Activated T-cell treated with anti-CD3 and anti-CD28 coated beads, Interleukin-2, amount 50 U/mL, for 24 hours (primary cell): ENCODE measurements at places on chromosomes 2 and 18.
A peak's percentile ranks its signal among the peaks of the same experiment; 100 is the strongest.

DNA sequence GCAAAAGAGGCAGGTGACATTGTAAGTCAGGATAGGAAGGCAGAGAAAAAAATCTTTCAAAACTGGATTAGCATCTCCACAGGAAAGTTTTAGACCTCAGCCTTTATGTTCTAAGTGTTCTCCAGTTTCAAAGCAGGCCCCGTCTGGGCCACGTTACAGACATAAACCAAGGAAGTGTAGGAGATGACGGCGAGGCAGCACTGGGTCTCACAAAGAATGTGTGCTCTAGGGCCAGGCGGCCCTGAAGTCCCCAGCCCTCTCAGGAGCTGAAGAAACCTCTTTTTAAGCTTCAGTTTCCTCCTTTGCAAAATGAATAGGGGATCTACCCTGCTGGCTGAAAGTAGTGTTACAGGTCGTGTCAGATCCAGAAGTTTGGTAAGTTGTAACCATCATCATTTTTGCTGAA lies 81.7 kb downstream of the SPRED2 start:
- H3K4me1 ChIP-seq = peaks cover 4% of the 10 kb centered on the region

DNA sequence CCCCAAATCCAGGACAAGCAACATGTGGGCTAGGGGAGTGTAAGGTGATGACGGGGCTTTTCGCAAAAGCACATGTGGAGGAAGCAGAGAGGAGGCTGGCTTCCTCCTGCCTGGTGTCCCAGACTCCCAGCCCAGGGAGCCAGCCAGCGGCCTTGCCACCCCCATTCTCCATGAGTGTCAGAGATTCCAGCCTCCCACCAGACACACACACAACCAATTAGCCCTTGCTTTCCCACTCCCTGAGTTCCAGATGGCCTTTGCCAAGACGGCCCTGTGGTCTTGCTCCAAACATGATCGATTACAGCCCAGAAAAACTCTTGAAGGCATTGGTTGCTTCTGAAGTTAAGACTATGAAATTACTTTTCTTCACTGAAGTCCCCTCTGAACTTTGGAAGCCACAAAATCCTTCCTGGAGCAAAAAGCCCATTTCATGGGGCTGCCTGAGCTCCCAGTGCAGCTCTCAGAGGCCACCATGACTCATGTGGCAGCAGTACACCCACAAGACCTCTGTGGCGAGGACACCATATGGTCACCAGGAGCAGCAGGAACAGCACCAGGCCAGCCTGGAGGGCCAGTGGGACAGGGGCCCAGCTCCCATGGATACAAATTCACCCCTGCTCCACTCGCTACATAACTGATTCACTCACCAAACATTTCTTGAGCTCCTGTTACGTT lies 69.1 kb upstream of the PID1 start:
- H3K27me3 ChIP-seq = peaks cover 2% of the 10 kb centered on the region
- H3K27ac ChIP-seq = no peak overlapping the region
- H3K36me3 ChIP-seq = no peaks in the 10 kb centered on the region
- DNase-seq = no peak
- no peak overlapping the region for H3K4me3 ChIP-seq

GRCh38 chr18:40832362-40832761 lies 1122.7 kb upstream of the PIK3C3 start:
- no peak overlapping the region for H3K27ac ChIP-seq
- no peaks in the 10 kb centered on the region for H3K36me3 ChIP-seq
- DNase-seq = no peak
- no peaks in the 10 kb centered on the region for H3K27me3 ChIP-seq
- H3K4me3 ChIP-seq = no peak overlapping the region

- H3K36me3 ChIP-seq = peaks cover 35% of the 10 kb centered on the region
- H3K27me3 ChIP-seq = no peaks in the 10 kb centered on the region
- no peak overlapping the region for H3K4me3 ChIP-seq
- H3K4me1 ChIP-seq = no peaks in the 10 kb centered on the region
These were observed 96.5 kb downstream of the INO80D start for GRCh38 chr2:205989271-205990071.

DNA sequence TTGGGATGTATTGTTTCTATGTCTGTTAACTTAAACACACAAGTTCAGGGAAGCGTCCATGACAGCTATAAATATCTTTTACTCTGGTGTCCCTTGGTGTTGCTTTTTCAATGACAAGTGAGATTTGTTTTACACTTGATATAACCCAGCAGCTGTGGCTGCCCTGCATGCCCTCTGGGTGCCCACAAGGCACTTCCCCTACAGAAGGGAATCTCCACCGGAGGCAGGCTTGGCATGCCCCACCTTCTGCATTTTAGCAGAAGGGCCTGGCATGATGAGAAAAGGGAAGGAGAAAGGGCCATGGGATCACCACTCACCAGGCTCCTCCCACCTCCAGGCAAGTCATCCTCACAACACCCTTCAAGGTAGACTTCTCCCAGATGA lies 68.7 kb downstream of the TMEM247 start:
- H3K4me1 ChIP-seq = peaks cover 64% of the 10 kb centered on the region
- peaks cover 2% of the 10 kb centered on the region for H3K36me3 ChIP-seq
- no peak overlapping the region for H3K4me3 ChIP-seq

DNA sequence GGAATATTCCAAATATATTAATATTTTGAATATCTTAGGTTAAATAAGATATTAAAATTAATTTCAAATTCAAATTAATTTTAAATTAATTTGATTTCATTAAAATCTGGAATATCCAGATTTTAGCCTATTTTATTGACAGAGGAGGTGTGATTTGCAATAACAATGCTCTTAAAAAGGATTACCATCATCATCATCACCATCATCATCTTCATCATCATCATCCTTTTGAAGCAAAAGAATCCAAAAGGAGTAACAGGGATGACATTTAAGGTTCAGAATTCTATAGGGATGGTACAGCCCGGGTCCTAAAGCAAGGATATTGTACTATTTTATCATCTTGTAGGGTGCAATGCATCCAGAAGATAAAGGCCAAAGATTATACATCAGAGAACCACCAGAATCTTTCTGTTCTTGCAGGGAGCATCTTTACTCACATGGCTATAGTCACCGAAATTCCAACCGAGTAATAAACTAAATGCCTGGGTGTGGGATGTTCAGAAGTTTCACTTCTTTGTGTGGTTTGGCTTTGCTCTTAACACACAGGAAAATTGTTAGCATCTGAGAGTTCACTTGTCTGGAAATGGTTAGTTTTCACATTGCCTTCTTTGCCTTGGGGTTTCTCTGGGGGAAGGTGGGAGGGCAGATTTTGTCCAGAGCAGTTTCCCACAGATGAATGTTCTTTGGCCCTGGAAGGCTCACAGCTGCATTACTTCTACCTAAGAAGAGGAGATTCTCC lies 99.1 kb upstream of the ITGA6 start:
- H3K4me3 ChIP-seq = no peak overlapping the region
- no peak for DNase-seq
- no peaks in the 10 kb centered on the region for H3K27me3 ChIP-seq
- no peaks in the 10 kb centered on the region for H3K36me3 ChIP-seq

- peaks cover 6% of the 10 kb centered on the region for H3K27me3 ChIP-seq
- no peak overlapping the region for H3K27ac ChIP-seq
- DNase-seq = no peak
- H3K4me1 ChIP-seq = no peaks in the 10 kb centered on the region
These were observed 176.4 kb downstream of the TMEM247 start for GRCh38 chr2:46655551-46656436.

DNA sequence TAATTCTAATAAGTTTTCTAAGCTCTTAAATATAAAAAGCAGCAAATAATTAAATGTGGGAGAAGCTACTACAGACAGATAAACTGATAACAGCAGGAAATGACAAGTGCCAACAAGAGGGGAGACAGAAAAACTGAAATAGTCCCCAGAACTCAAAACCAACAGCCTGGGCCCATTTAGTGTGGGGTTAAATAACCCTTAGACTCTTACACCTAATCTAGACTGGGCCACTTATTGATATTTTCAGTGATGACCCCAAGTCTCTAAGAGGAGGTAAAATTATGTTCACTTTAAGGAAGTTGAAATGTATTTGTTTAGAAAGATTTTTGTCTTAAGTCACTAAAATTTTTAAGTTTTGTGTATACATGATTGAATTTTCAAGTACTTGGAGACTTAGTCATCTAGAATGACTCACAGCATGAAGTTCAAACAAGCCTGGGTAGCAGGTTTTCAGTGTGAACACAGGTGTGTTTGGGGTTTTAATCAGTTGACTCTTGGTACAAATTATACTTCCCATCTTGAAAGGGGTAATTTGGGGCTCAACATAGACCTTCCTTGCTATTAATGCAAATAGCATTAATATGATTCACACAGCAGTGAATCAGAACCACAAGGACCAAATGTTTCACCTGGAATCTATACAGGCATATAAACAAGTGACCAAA lies 54.9 kb upstream of the MYO3B start:
- DNase-seq = no peak
- no peaks in the 10 kb centered on the region for H3K36me3 ChIP-seq
- no peaks in the 10 kb centered on the region for H3K4me1 ChIP-seq
- H3K4me3 ChIP-seq = no peak overlapping the region

- H3K4me3 ChIP-seq = peak within 1 kb of the TSS; percentile 63
- H3K4me1 ChIP-seq = peaks cover 27% of the 10 kb centered on the region
- peak; percentile 50 for DNase-seq
- peaks cover 4% of the 10 kb centered on the region for H3K36me3 ChIP-seq
These were observed at the start of gene IL1RL2 for GRCh38 chr2:102186791-102187495. Gene IL1RL2 (plus strand): TSS chr2:102187023. CDS start chr2:102187868, 845 bp downstream.

GRCh38 chr2:226728996-226729395 lies 70.6 kb downstream of the IRS1 start:
- peaks cover 24% of the 10 kb centered on the region for H3K27me3 ChIP-seq
- DNase-seq = no peak
- H3K36me3 ChIP-seq = no peaks in the 10 kb centered on the region
- H3K27ac ChIP-seq = no peak overlapping the region

DNA sequence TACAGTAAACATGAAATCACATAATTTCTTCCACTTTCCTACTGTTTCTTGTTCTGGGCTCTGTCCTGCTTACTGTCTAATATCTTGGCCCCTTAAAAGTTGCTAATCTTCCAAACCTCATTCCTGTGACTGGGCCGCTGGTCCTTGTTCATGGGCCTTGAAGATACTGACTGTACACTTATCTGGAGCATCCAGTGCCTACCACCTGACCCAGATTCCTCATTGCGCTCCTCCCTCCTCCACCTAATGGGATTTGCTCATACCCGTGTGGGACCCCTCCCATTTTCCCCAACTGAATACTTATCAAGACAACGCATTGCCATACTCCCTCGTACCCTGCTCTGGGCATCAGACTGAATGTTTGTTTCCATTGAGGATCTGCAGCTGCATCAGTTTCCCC lies 6.1 kb upstream of the IL37 start:
- no peak overlapping the region for H3K4me3 ChIP-seq
- no peaks in the 10 kb centered on the region for H3K36me3 ChIP-seq
- H3K4me1 ChIP-seq = no peaks in the 10 kb centered on the region
- no peaks in the 10 kb centered on the region for H3K27me3 ChIP-seq
- H3K27ac ChIP-seq = no peak overlapping the region
- no peak for DNase-seq

GRCh38 chr2:62297624-62298010 lies 101.7 kb downstream of the B3GNT2 start:
- H3K27ac ChIP-seq = no peak overlapping the region
- H3K4me1 ChIP-seq = peaks cover 15% of the 10 kb centered on the region
- DNase-seq = no peak

GRCh38 chr18:48754993-48755473 lies 195.7 kb downstream of the SMAD7 start:
- no peaks in the 10 kb centered on the region for H3K4me1 ChIP-seq
- H3K27ac ChIP-seq = no peak overlapping the region
- no peaks in the 10 kb centered on the region for H3K27me3 ChIP-seq

DNA sequence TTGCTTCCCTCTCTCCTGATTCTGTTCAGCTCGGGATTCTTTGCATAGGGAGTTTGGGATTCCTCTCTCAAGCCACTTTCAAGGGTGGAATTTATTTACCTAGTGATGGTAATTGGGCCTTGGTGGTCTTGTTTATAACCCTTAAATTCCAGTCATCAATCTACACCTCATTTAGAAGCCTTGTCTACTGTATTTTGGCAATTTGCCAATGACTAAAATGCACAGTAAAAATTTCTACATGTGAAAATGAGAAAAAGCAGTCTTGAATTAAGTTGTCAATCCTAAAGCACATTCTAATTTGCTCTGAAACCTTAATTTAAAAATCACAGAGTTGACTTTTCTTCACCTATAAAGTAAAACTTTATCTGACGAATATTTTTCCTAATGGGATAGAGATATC lies 749.2 kb upstream of the CRIM1 start:
- H3K4me3 ChIP-seq = no peak overlapping the region
- DNase-seq = no peak
- no peak overlapping the region for H3K27ac ChIP-seq
- H3K27me3 ChIP-seq = no peaks in the 10 kb centered on the region
- H3K4me1 ChIP-seq = no peaks in the 10 kb centered on the region
- H3K36me3 ChIP-seq = no peaks in the 10 kb centered on the region

DNA sequence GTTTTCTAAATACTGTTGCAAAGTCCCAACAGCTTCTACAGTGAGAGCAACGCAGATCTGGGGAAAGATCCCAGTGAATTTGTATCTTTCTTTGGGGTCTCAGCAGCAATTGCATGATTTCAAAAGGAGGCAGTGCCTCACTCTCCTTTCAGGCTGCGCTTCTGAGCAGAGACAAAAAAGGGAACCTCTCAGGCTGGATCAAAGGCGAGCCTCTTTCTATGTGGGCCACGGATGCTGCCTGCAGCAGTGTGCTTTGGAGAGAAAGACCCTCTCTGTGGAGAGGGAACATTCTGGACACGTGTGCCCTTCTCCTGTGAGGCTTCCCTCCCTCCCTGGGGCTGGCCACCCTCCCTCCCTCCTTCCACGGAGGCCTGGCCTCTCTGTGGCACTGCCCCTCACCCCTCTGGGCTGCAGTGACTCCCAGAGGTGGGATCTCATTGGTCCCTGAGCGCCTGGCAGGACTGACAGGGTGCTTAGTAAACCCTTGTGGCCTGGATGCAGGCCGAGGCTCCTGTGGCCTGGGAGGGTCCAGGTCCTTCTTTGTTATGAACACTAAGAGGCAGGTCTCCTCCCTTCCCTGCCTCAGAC lies 21.6 kb upstream of the PDIA6 start:
- no peak for DNase-seq
- peaks cover 8% of the 10 kb centered on the region for H3K4me1 ChIP-seq
- H3K27me3 ChIP-seq = peaks cover 38% of the 10 kb centered on the region
- no peak overlapping the region for H3K27ac ChIP-seq
- no peak overlapping the region for H3K4me3 ChIP-seq
- no peaks in the 10 kb centered on the region for H3K36me3 ChIP-seq

GRCh38 chr18:32271672-32272208 lies 81.9 kb downstream of the MEP1B start:
- no peak overlapping the region for H3K4me3 ChIP-seq
- no peak for DNase-seq
- no peaks in the 10 kb centered on the region for H3K36me3 ChIP-seq
- peaks cover 3% of the 10 kb centered on the region for H3K27me3 ChIP-seq
- H3K4me1 ChIP-seq = no peaks in the 10 kb centered on the region

- peaks cover 2% of the 10 kb centered on the region for H3K36me3 ChIP-seq
- H3K27me3 ChIP-seq = peaks cover 55% of the 10 kb centered on the region
- H3K27ac ChIP-seq = peak overlapping the region; percentile 86
- H3K4me1 ChIP-seq = peaks cover 44% of the 10 kb centered on the region
- peak; percentile 27 for DNase-seq
These were observed 906 bp downstream of the IKZF2 start for GRCh38 chr2:213150315-213151097.

GRCh38 chr18:10443001-10443400 lies 11.4 kb upstream of the APCDD1 start:
- H3K27ac ChIP-seq = no peak overlapping the region
- no peak overlapping the region for H3K4me3 ChIP-seq
- H3K27me3 ChIP-seq = peaks cover 5% of the 10 kb centered on the region
